ENCODE measurements at places on chromosomes 1 and 21. TPM values are rescaled to one million over a fixed set of nuclear protein-coding genes. Genes with fewer than 3 reads are reported as not detected.
A peak's percentile ranks its signal among the peaks of the same experiment; 100 is the strongest.

CA6 gene
- total RNA-seq, result not detected

GRCh38 chr1:156539818-156540355 is 32.5 kb downstream of the IQGAP3 start:
- DNase-seq, result no peak

- no peak for DNase-seq
Measured at GRCh38 chr1:243742819-243743218, 107.2 kb downstream of the AKT3 start.

GRCh38 chr21:33286600-33287456 is 20.7 kb downstream of the IL10RB start:
- DNase-seq, result peak; percentile 66

All from PC-9 (cell line).